Ovary (tissue), 10 donors: ENCODE measurements at places on chromosomes 13 and 19. TPM values are rescaled to one million over a fixed set of nuclear protein-coding genes. Genes with fewer than 3 reads are reported as not detected.

Gene CC2D1A
- total RNA-seq, result 29.7 TPM

Gene RNF17
- not detected for total RNA-seq

Gene SOX1
- total RNA-seq, result not detected

Gene SMIM44
- total RNA-seq, result not detected

Gene KLF16
- 26.2 TPM for total RNA-seq
